Calu3 (cell line): ENCODE measurements at places on chromosomes 4 and X. TPM values are rescaled to one million over a fixed set of nuclear protein-coding genes. Genes with fewer than 3 reads are reported as not detected.

- no peak for DNase-seq
Observed at GRCh38 chrX:41827886-41828285, 95.5 kb downstream of the CASK start.

- DNase-seq = no peak
Observed at GRCh38 chr4:35175487-35175886, 1068.8 kb downstream of the ARAP2 start.

GRCh38 chrX:31199056-31199839, 127.4 kb upstream of the FTHL17 start:
- no peak for DNase-seq

The DRD5 gene
- total RNA-seq = not detected in 2 replicates

The APELA gene
- total RNA-seq = not detected in 2 replicates

The NDNF gene
- 0.29 and 0.66 TPM in 2 replicates for total RNA-seq

The PPP4R3C gene
- not detected in 2 replicates for total RNA-seq
